ENCODE measurements at places on chromosomes 16 and 17. TPM values are rescaled to one million over a fixed set of nuclear protein-coding genes. Genes with fewer than 3 reads are reported as not detected.

GRCh38 chr16:66299349-66299748, 67.1 kb upstream of the CDH5 start:
- no peak for DNase-seq

GRCh38 chr17:70794738-70795137, 625.4 kb downstream of the KCNJ2 start:
- DNase-seq = no peak

- no peak for DNase-seq
Observed at GRCh38 chr16:71504901-71505300, 15.8 kb upstream of the ZNF19 start.

DNA sequence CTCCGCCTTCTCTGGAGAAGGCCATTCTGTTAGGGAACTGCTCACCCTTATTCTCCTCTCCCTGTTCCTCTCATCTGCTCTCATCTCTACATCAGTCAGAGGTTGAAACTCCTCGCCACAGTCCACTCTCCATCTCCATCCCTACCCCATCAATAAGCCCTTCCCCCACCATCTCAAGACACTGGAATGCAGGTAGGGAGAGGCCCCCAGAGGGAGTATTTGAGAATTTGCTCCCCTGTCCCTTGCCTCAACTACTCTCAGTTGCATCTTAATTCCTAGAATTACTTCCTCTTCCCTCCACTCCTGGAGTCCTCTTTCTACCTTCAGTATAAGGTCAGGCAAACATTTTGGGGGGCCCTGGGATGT, 2.0 kb upstream of the AATF start:
- no peak for DNase-seq

- peak; percentile 34 for DNase-seq
Observed at GRCh38 chr17:1229349-1229899, 40.8 kb upstream of the BHLHA9 start.

RAB37 gene
- total RNA-seq = 3.4 TPM

Measured in cardiac muscle cell (in vitro differentiated cells and primary cell).